ENCODE measurements at places on chromosomes 5 and 9.

- no peaks in the 10 kb centered on the region for H3K4me1 ChIP-seq
- DNase-seq = no peak
- no peaks in the 10 kb centered on the region for H3K27me3 ChIP-seq
These were observed 54.1 kb downstream of the RASGEF1C start for GRCh38 chr5:180154821-180155364.

GRCh38 chr9:22244139-22245011, 202.2 kb upstream of the DMRTA1 start:
- H3K4me3 ChIP-seq = peak overlapping the region; percentile 2
- H3K4me1 ChIP-seq = no peaks in the 10 kb centered on the region
- peak; percentile 69 for DNase-seq
- H3K27me3 ChIP-seq = no peaks in the 10 kb centered on the region
- H3K36me3 ChIP-seq = no peaks in the 10 kb centered on the region
- H3K27ac ChIP-seq = no peak overlapping the region

DNA sequence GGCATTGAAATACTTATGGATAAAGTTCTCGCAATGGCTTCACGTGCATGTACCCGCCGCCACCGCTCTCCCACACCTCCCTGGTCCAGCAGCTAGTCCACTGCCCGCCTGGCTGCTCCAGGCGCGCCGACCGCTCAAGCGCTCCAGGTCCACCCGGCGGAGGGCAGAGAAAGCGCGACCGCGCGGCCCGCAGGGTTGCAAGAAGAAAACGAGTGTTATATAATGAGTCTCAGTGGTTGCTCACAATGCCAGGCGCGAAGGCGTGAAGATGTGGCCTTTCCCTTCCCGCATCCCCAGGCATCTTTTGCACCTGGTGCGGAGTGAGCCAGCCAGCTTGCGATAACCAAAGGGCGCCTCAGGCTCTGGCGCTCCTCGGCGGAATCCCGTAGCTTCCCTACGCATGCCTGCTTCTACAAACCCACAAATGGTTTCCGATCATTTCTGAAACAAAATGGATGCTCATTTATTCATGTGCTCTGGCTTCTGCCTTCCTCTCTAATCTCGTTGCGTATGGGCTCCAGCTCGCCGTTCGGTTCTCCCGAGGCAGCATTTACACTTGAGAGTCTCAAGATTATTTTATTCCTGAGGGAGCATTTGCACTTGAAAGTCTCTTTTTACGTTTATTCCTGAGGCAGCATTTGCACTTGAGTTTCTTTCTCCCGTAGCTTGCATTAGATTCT, 25.7 kb downstream of the CDKN2A start:
- H3K4me1 ChIP-seq = no peaks in the 10 kb centered on the region
- H3K36me3 ChIP-seq = no peaks in the 10 kb centered on the region
- no peak for DNase-seq
- no peak overlapping the region for H3K4me3 ChIP-seq
- no peak overlapping the region for H3K27ac ChIP-seq
- H3K27me3 ChIP-seq = peaks cover 53% of the 10 kb centered on the region

GRCh38 chr5:62977661-62978060, 399.0 kb downstream of the LRRC70 start:
- H3K36me3 ChIP-seq = no peaks in the 10 kb centered on the region
- no peak for DNase-seq
- H3K4me3 ChIP-seq = no peak overlapping the region
- H3K27me3 ChIP-seq = no peaks in the 10 kb centered on the region

GRCh38 chr5:156378159-156378558, 51.2 kb downstream of the SGCD start:
- no peaks in the 10 kb centered on the region for H3K36me3 ChIP-seq
- no peak overlapping the region for H3K4me3 ChIP-seq
- DNase-seq = no peak
- no peak overlapping the region for H3K27ac ChIP-seq

- H3K36me3 ChIP-seq = peaks cover 3% of the 10 kb centered on the region
- no peaks in the 10 kb centered on the region for H3K27me3 ChIP-seq
- H3K27ac ChIP-seq = no peak overlapping the region
- H3K4me3 ChIP-seq = no peak overlapping the region
- H3K4me1 ChIP-seq = peaks cover 6% of the 10 kb centered on the region
- no peak for DNase-seq
These were observed 25.2 kb downstream of the NEURL1B start for GRCh38 chr5:172666251-172666650.

DNA sequence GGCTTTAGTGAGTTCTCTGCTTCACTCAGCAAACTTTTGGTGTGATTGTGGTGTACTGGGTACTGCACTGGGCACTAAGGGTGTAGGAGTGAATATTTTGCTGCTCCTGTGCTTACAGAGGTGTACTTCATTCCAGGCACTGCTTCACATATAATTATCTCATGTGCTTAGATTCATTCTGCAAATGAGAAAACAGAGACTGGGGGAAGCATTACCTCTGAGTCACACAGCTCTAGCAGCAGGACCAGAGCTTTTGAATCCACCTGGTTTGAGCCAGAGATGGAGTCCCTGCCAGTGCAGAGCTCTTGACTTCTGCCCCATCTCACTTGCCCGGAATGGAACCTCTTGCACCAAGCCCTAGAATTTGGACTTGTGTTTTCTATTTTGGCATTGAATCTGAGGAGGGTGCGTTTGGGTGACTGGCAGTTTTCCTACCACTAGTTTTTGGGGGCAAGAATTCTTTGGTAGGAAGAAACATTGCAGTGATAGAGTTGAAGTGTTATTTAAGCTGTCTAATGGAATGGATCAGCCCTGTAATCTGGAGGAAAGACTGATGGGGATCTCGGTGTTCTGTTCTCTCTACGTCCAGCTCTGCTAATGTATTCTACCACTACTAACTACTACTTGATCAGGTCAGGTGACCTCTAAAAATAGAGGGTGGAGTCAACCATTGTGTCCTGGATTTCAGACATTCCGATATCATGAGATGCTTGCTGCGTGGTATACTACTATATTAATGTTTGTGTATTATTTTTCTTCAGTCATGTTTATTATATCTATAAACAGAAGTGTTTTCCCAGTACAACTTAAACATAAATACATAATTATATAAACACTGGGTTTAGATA, 2.5 kb downstream of the ARHGAP26 start:
- no peaks in the 10 kb centered on the region for H3K27me3 ChIP-seq
- H3K4me1 ChIP-seq = peaks cover 2% of the 10 kb centered on the region
- no peak overlapping the region for H3K4me3 ChIP-seq
- H3K27ac ChIP-seq = no peak overlapping the region
- DNase-seq = no peak

- no peak overlapping the region for H3K27ac ChIP-seq
- H3K4me1 ChIP-seq = no peaks in the 10 kb centered on the region
- no peaks in the 10 kb centered on the region for H3K27me3 ChIP-seq
These were observed 309.8 kb downstream of the TRPM3 start for GRCh38 chr9:70811638-70812037.

- no peaks in the 10 kb centered on the region for H3K4me1 ChIP-seq
- no peaks in the 10 kb centered on the region for H3K36me3 ChIP-seq
- H3K27me3 ChIP-seq = peaks cover 5% of the 10 kb centered on the region
- no peak overlapping the region for H3K27ac ChIP-seq
These were observed 39.8 kb downstream of the AK8 start for GRCh38 chr9:132838291-132838690.

- no peaks in the 10 kb centered on the region for H3K27me3 ChIP-seq
- H3K36me3 ChIP-seq = no peaks in the 10 kb centered on the region
- H3K4me3 ChIP-seq = no peak overlapping the region
- DNase-seq = peak; percentile 79
- H3K27ac ChIP-seq = no peak overlapping the region
- H3K4me1 ChIP-seq = peaks cover 21% of the 10 kb centered on the region
These were observed 207.0 kb downstream of the AOPEP start for GRCh38 chr9:94933511-94933828.

GRCh38 chr5:178997191-178997590, 2.1 kb upstream of the GRM6 start:
- H3K36me3 ChIP-seq = no peaks in the 10 kb centered on the region
- H3K4me1 ChIP-seq = no peaks in the 10 kb centered on the region
- DNase-seq = no peak
- no peak overlapping the region for H3K4me3 ChIP-seq
- no peak overlapping the region for H3K27ac ChIP-seq

- H3K36me3 ChIP-seq = no peaks in the 10 kb centered on the region
- DNase-seq = no peak
- H3K27ac ChIP-seq = no peak overlapping the region
- no peaks in the 10 kb centered on the region for H3K27me3 ChIP-seq
- H3K4me3 ChIP-seq = no peak overlapping the region
These were observed 566.4 kb downstream of the EFNA5 start for GRCh38 chr5:107104040-107104995.
